Amniotic epithelial cell (primary cell): ENCODE measurements at places on chromosomes 7 and 10.

DNA sequence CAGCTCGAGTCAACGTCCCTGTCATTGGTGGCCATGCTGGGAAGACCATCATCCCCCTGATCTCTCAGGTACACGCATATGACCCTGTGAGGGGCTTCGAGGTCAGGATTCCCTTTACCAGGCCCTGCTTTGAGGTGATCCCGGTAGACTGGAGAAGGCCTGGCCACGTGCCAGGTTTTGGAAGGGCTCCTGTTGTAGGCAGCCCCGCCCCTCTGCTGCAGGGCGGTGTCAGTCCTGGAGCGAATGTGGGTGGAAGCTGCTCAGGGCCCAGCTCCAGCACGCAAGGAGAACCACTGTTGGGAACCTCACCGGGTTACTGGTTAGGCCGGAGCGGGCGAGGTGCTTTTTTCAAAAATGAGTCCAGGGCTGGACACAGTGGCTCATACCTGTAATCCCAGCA, 15.6 kb downstream of the MDH2 start:
- no peak for DNase-seq

DNA sequence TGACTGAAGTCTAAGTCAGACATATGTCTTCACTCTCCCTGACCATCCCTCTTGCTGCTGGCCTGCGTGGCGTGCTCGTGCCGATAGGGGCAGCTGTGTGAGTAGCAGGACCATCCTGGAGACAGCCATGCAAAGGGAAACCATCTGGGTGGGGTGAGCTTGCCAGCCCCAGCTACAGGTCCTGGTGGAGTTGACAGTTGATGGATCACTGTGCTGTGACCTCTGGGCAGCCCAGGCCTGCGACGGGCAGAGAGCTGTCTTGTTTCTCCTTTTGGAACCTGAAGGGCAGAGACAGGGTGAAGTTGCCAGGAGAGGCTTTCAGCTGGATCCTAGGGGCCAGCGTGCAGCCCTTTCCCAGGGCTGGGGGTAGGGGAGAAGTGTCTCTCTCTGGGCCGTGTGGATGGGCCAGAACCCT, 44.7 kb downstream of the GRK5 start:
- peak; percentile 65 for DNase-seq

GRCh38 chr7:128135159-128135514, 103.9 kb upstream of the LRRC4 start:
- no peak for DNase-seq

- DNase-seq: no peak
These were observed 332.1 kb upstream of the AOAH start for GRCh38 chr7:37056234-37056912.

DNA sequence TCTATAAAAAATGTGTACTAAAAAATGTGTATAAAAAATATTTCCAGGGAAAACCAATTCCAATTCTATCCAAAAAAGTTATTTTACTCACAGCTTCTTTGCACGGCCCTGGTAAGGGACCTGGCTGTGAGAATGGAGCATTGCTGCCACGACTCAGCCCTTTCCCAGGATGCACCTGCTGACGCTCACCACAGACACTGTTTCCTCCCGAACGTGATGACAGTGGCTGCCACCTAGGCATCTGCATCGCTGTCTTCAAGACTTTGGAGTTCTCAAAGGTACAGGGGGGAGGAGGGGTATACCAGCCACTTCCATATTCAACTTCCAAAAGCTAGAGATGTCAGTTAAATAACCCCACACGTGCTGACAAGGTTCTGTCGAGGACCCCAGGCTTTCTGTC, 23.9 kb upstream of the PTPRN2 start:
- no peak for DNase-seq

DNA sequence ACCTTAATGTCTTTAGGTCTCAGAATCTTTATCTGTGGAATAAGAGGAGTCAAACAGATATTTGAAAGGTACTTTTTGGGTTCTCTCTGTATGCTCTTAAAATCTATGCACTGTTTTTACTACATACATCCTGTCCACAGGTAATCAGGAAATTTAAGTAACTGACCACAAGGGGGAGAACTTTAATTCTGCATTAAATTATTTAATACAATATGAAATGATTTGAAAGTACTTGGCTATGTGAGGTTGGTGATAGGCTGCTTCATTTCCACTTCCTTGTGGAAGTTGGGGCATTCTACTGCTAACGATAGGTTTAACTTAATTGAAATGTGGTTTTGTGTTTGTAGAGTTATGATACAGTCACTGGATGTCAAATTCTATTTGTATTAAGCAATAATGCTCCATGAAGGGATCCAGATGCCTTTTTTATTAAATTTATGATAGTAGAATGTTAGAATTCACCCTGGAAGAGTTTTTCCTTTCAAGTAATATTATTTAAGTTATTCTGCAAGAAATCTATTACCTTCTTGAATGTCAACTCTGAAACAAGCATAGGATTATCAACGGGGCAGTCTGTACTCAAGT, 6.0 kb downstream of the TEX47 start:
- peak; percentile 1 for DNase-seq

- DNase-seq: peak; percentile 30
These were observed 824.1 kb upstream of the IGFBP3 start for GRCh38 chr7:46744957-46745706.

- DNase-seq: no peak
These were observed 48.1 kb upstream of the TES start for GRCh38 chr7:116162254-116162653.

- no peak for DNase-seq
These were observed 39.8 kb downstream of the MAD1L1 start for GRCh38 chr7:2192831-2193534.

- DNase-seq: peak; percentile 42
These were observed 285.9 kb upstream of the FZD8 start for GRCh38 chr10:35927990-35928488.

- DNase-seq: peak; percentile 75
These were observed 87.8 kb downstream of the HDAC9 start for GRCh38 chr7:18583305-18583704.

DNA sequence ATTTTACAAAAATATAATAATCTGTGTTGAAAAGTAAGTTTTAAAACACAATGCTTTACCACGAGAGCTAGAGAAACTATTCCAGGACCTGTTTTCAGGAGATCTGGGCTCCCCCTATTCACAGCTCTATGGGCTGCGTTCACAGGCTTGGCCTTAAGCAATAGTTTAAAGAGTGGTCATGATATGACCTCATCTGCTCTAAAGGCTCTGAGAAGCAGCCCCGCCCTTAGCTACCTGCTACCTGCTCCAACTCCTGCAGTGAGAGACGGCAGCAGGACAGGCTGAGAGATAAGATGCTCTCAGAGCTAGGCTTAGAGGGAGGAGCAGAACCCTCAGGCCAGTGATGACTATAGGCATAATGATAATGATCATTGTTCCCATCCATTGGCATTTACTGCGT, 12.6 kb downstream of the ALOX5 start:
- DNase-seq: no peak

DNA sequence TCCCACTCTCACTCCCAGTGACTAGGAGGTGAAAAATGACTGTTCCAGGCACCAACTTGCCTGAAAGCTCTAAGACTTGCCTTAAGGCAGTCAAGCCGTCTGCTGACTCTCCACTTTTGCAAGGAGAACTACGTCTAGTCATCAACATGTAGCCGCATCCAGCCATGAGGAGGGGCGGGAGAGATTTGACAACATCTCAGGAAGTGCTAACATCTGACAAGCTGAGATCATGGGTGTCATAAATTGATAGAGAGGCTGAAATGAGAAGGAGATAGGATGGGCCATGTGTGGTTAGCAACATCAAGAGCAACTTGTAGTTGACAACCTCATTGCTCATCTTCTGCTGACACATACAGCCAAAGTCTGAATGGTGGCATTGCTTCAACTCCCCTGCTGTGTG, 9.0 kb upstream of the TBXAS1 start:
- DNase-seq: no peak

- no peak for DNase-seq
These were observed 9.4 kb upstream of the IMMP2L start for GRCh38 chr7:111571720-111572119.

DNA sequence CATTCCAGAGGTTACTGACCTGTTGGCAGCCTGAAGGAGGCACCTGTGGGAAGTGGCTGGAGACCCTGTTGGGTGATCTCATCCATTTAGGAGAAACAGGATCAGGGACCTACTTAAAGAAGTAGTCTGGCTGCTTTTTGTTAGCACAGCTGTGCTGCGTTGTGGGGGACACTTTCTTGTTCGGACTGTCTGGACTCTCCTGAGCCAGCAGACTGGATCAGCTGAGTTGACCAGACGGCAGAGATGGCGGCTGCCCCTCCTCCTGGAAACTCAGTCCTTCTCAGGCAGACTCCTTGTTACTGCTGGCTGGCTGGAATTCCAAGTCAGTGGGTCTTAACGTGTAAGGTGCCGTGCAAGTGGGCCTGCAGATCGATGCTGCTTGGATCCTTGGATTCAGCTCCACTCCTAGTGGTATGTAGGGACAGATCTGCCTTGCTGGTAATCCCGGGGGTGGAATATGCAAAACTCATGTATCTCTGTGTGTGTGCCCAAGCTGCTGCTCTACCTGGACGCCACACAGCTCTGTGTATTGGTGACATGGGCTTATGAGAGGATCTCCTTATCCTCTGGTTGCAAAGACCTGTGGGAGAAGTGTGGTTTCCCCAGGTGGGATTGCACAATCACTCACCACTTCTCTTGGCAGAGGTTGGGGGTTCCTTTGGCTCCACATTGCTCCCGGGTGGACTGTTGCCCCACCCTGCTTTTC, 87.3 kb downstream of the CCSER2 start:
- DNase-seq: peak; percentile 53

- DNase-seq: no peak
These were observed 22.0 kb downstream of the SUN3 start for GRCh38 chr7:48006866-48007265.

GRCh38 chr7:21071561-21072501, 285.1 kb upstream of the SP8 start:
- DNase-seq: no peak

DNA sequence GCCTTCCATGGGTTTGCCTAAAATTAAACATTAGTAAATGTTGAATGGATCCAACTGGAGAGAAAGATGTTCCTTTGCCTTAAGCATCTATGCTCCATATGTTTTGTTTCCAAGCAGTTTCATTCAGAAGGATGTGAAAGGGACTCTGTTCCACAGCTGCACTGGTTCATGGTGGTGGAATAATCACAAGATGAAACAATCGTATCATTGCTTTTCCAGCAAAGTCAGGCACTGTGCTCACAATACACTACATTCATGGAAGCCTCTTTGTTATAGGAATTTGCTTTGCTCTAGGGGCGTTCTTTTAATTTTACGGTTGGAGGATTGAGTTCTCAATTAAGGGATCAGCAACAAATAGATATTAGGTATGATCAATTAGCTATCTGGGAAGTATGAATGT, 33.8 kb downstream of the RAMP3 start:
- DNase-seq: no peak

DNA sequence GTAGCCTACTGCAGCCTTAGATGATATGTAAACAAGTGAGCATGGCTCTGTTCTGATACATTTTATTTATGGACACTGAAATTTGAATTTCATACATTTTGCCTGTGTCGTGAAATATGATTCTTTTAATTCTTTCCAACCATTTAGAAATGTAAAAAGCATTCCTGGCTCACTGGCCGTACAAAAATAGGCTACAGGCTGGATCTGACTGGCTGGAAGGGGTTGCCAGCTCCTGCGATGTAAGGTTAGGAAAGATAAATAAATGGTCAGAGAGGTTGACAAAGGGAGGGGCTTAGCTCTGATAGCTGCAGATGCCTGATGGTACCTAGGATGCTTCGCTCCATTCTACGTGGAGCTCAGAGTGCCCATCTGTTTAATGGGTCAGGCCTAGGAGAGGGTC, 3.4 kb downstream of the ADCYAP1R1 start:
- no peak for DNase-seq

DNA sequence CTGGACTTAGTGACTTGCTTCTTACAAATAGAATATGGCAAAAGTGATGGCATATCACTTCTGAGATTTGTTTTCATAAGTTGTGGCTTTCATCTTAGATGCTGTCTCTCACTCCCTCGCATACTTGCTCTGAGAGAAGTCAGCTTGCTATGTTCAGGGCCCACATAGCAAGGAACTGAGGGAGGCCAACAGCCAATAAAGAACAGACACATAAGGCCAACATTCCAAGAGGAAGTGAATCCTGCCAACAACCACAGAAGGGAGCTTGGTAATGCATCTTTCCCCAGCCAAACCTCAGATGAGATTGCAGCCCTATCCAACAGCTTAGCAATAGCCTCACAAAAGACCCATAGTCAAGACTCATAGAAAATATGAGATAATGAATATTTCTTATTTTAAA, 39.2 kb upstream of the DMTF1 start:
- DNase-seq: peak; percentile 94

DNA sequence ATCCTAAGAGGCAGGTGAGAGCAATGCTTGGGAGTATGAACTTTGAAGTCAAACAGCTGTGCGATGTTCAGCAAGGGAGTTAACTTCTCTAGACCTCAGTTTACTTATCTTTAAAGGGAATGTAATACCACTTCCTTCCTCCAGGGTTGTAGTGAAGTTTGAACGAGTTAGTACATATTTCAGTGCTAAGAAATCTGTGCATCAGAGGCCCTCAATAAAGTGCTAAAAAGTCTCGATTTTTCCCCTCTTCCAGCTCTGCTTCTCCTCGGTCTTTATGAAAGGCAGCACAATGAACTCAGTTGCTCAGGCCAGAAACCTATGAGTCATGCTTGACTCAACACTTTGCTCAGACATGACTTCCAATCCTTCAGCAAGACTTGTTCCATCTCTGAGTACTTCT, 418.9 kb downstream of the MDFIC start:
- peak; percentile 81 for DNase-seq

DNA sequence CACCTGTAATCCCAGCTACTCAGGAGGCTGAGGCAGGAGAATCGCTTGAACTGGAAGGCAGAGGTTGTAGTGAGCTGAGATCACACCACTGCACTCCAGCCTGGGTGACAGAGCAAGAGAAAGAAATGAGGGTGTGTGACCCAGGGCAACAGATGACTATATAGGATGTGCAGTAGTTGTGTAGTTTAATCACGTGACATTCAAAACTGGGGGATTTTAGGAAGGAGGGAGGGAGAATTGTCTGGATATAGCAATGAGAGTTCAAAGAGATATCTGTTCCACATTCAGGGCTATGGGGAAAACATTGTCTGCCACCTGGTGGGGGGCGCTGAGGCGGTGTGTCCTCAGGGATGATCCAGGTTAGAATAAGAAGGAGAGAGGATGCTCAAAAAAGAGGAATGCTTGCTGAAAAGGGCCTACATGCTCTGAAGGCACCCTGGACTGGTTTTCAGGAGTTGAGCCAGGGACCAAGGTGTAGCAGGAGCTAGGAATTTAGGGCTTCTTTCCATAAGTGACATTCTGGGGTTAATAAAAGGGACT, 7.8 kb upstream of the ZYX start:
- no peak for DNase-seq
